Sigmoid colon (tissue), 7 donors: ENCODE measurements at places on chromosomes 12 and 14. TPM values are rescaled to one million over a fixed set of nuclear protein-coding genes. Genes with fewer than 3 reads are reported as not detected.

TAS2R8 gene
- not detected for total RNA-seq

TROAP gene
- total RNA-seq, result not detected

ANKRD33 gene
- not detected for total RNA-seq

DAO gene
- total RNA-seq, result not detected

OR6S1 gene
- not detected for total RNA-seq

KRT82 gene
- total RNA-seq, result not detected

APOLD1 gene
- 18.6 TPM for total RNA-seq

GLT1D1 gene
- total RNA-seq, result 0.95 TPM

ENTPD5 gene
- 8.0 TPM for total RNA-seq

SIX4 gene
- total RNA-seq, result 1.5 TPM

OTX2 gene
- total RNA-seq, result not detected

KRT83 gene
- total RNA-seq, result not detected

PGF gene
- 15.6 TPM for total RNA-seq

DNA sequence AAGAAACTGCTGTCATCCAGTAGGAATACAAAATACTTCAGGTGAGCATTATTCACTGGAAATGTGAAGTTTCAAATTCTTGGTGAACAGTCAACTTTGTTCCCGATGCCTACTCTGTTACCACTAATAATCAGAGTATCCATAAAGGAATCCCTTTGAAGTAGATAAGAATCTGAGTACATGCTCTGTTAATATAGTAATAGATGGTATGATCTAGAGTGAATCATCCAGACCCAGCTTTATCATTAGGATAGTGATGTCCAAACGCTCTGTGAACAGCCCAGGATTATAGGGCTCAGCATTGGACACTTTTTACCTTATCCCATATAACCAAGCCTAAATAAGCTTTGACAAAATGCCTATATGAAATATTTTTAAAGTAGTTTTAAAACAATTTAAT is 33.3 kb downstream of the PPP2R3C start:
- no peak for DNase-seq

DNA sequence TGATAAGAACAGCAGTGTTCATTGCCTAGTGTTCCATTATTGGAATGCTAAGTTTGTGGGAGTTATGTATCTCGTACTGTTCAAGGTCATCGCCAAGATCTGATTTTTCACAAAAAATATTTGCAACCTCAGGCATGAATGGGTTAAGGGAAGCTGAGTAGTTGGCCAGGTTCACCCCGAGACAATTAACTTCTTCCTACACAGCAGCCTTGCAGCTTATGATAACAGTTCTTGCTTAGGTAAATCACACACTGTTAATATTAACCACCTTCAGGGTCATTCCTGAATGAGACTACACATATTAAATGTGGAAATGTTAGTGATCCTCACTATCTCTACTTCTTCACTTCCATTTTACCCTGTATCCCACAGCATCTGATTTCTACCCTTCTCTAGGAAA is 18.0 kb downstream of the FKBP11 start:
- no peak for DNase-seq

DNA sequence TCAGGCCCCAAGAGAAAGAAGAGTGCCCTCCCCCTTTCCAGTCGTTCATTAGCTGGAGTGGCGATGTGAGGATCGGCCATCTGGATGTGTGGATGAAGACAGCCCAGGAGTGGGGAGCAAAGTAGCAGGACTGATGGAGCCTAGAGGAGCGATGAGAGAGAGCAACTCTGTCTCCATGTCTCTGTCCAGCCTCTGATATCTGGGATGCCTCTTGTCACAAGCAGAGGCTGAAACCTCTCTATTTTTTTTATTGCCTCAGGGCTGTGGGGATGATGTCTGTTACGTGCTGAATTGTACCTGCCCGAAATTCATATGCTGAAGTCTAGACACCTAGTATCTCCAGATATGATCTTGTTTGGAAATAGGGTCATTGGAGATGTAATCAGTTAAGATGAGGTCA is 2.7 kb downstream of the SERPINA11 start:
- no peak for DNase-seq

- no peak for DNase-seq
These were observed 40.4 kb downstream of the TMCC3 start for GRCh38 chr12:94609917-94610443.

DNA sequence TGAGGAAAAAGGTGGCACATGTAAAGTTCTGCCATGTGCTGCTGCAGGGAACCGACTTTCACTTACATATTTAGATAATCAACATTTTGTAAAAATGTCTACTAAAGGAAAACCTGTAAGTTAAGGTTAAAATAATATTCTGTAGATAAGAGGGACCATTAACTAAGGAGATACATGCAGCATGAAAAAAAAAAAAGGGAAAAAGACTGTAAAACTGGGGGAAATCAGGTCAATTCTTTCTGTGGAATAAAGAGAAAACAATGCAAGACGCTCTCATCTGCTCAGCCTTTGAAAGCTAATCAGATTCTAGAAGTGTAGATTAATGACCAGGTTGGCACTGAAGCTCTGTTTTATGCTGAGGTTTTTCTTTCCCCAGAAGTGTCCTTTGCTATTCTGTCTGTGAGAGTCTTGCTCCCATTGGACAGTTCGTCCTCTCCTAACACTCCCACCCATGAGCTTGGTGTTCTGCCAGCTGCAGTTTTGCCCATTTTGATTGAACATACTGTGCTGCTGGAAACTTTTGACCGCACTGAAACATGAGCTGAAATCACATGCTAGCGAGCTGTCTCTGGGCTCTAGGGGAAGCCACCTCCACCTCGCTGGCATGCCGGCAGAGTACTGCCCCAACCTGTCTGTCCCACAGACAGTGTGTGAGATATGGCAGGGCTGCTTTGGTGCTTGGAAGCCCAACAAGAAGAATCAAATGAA is 39.7 kb downstream of the PPTC7 start:
- peak; percentile 98 for DNase-seq

DNA sequence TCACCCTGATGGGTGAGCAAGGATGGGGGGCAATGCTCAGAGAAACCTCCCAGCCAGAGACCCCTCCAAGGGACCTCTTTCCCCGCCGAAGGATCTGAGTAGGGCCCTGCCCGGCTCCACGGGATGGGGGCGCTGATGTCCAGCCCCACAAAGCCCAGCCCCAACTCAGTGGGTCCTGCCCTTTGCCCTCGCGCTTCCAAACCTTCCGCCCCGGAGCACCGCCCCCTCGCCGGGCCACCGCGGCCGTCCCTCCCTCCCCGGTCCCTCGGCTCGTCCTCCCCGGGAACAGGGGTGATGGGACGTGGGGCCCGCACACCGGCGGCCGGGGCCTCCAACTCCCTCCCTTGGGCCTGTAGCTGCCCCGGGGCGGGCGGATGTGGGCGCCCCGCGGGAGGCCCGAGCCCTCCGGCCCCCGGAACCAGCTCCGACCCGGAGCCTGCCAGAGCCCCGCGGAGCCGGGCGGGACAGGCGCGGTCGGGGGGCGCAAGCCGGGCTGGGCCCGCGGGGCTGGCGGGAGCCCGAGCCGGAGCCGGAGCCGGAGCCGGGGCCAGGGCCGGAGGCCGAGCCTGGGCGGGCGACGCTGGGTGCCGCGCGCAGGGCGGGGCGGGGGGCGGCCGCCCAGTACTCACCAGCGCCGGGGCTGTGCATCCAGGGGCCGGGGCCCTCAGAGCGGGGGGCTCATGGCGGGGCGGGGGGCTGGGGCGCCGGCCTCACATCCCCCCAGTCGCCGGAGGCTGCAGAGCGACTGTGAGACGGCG is 386 bp downstream of the HDAC7 start:
- DNase-seq, result peak; percentile 85

GRCh38 chr14:67665868-67666267 is 8.6 kb downstream of the VTI1B start:
- DNase-seq, result no peak

DNA sequence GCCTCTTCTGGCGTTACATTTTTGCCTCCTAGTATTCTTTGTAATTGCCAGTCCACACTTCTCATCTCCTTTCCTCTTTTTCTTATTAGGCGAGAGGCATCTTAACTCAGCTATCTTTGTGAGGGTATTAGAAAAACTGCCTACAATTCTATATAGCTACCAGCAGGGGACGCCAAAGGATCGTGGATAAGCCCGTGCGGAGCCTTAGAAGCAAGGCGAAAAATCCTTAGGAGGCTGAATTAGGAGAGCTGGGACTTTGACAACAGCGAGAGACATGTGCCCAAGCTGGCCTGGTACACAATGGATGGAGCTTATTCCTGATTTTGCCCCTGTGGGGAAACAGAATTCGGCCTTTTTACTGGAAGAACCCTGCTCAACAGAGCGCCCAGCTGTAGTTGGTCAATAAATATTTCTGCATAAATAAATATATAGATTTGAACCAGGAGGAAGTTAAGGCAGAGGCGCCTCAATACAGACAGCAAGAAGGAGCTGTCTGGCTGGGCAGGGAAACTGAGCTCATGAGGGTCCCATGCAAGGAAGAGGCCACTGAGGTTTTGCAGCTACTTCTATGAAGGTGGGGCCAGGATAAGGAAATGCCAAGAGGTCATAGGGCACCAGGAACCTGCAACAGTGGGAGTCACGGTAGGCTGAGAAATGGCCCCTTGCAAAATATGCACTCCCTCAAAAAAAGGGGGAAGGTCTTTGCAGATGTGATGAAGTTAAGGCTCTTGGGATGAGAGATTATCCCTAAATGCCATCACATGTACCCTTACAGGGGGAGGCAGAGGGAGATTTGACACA is 14.6 kb upstream of the RBM19 start:
- DNase-seq, result no peak

DNA sequence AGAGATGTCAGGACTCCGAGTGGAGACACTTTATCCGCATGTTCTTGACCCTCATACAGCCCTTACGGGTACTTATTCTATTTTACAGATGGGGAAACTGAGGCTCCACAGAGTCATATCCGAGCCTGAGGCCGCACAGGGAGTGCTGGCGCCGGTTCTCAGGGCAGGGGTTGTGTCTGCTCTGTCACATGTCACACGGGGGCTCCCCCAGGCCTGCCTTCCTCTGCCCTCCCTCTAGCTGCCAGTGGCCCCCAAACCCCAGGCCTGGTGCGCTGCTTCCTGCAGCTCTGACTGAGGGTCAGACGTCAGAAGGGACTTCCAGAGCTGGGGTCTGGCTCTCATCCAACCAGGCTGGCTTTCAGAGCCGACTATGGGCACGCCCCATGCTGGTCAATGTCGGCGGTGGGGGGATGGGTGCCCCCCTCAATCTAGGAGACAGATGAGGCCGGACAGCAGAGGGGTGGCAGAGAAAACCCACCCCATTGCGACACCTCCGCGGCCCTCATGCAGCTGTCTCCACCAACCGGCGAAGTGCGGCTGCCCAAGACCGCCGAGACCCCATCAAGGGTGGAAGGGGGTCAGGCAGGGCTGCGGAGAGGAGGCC is 811 bp upstream of the INF2 start:
- no peak for DNase-seq

GRCh38 chr12:131511803-131512561 is 198.9 kb upstream of the SFSWAP start:
- DNase-seq, result no peak

- no peak for DNase-seq
These were observed 16.0 kb downstream of the ANKRD9 start for GRCh38 chr14:102493585-102493984.

DNA sequence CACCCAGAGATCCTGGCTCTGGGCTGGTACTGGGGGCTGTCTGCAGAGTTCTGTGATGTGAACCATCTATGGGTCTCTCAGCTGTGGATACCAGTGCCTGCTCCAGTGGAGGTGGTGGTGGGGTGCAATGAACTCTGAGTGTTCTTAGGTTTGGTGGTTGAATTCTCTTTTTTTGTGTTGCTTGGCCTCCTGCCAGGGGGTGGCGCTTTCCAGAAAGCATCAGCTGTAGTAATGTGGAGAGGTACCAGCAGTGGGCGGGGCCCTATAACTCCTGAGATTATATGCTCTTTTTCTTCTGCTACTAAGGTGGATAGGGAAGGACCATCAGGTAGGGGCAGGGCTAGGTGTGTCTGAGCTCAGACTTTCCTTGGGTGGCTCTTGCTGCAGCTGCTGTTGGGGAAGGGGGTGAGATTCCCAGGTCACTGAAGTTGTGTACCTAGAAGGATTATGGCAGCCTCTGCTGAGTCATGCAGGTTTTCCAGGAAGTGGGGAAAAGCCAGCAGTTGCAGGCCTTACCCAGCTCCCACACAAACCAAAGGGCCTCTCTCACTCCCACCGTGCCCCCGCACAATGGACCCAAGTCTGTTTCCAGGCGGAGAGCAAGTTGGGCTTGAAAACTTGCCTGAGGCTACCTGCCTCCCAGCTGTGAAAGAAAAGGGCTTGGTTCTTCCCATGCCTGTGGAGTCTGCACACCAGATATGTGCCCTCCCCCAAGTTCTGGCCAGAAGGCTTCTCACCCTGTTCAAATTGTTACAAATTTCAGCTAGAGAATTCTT is 18.6 kb downstream of the CCER1 start:
- DNase-seq, result no peak

- DNase-seq, result no peak
These were observed 399.1 kb downstream of the GXYLT1 start for GRCh38 chr12:41745593-41745992.

- no peak for DNase-seq
These were observed 77.2 kb upstream of the EGLN3 start for GRCh38 chr14:34027990-34028495.

DNA sequence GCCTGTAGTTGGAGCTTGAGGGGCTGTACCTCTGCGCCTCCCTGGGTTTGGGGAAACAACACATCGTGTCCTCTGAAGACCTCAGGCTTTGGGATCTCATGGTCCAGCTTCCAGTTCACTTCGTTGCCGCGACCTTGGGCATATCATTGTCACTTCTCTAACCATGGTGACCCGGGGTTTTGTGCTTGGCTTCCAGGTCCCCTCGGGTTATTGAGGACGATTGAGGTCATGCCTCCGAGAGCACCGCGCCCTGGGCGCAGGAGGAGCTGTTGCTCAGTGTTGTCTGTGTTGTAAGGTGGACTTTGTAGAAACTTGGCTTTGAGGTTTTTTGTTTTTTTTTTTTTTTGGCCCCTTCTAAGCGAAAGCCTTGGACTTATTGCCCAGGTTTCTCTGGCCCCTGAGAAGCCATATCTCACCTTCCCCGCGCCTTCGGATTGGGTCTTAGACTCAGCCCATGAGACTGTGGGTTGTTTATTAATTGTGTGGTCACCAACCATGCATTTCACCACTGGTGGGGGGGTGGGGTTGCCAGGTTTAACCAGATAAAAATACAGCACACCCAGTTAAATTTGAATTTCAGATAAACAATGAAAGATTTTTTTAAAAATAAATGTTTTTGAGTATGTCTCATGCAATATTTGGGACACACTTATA is 2.6 kb downstream of the BCL7A start:
- DNase-seq, result no peak
